ENCODE measurements at places on chromosomes 11 and 22.
A peak's percentile ranks its signal among the peaks of the same experiment; 100 is the strongest.

DNA sequence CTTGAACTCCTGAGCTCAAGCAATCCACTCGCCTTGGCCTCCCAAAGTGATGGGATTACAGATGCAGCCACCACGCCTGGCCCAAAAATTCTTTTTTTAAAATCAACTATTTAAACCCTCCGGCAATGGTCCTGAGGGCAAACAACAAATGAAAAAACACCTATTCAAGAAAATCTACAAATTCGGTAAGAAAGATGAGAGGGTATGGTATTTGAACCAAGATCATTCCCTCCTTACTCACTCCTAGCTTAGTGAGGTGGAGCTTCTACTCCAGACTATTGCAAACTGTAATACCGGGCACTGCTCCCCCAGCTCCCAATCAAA is 2.1 kb downstream of the NF2 start:
- DNase-seq = no peak

DNA sequence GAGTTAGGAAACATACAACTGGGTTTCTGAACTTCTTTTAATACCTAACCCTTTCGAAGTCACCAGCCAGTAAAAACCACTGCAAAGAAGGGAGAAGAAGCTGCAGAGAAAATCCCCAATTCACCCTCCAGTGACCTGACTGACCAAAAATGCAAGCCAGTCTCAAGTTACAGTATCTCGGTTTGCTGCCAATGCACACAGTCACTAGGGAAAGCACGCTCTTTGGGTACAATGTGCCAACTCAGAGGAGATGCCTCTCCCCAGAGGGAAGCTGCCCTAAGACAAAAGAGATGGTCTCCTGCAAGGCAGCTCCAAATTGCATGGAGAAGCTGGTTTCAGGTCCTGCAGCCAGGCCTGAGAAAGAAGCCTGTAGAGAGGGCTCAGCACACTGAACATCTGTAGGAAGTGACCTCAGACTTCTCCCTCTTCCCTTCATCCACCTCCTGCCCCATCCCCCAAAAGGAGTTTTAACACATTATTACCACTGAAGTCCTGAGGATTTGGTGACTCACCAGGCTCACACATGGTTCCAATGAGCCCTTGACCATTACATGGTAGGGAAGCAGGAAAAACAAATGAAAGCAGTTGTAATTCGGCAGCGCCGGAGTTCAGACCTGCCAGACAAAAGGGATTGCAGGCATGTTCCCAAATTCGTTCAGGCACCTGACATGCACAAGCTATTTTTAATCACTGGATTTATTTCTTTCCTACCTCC is 90.1 kb downstream of the ETS1 start:
- DNase-seq = peak; percentile 92

DNA sequence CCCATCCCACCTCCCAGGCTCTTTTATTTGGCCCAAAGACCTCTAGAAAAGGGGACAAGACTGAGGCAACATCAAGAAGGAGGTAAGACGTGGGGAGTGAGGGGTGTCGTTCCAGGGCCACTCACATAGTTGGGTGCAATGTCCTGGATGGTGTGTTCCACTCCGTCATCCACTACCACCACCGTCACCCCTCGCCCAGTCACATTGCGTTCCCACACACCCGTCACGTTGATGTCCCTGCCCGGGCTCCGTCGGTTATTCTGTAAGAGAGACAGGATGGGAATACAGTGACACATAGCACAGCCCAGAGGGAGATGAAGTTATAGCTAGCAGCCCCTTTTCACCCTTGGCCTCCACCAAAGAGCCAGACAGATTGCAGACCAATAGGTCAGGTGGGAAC is 3.8 kb downstream of the PCSK7 start:
- no peak for DNase-seq

DNA sequence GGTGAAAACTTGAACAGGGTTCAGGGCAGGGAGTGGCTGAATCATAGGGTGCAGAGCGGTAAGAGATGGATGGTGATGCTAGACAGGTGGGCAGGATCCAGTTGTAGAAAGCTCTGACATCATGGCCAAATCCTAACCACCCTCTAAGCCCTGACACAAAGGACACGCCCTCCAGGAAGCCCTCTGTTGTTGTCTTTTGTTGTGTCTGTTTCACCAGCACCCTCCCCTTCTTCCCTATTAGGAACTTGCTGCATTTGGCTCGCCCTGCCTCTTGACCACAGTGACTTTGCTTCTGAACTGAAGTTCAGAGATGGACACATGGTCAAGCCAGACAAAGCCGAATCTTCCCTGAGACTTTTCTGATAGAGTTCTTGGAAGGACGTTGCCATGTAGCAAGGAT is 14.2 kb upstream of the APOL6 start:
- no peak for DNase-seq

GRCh38 chr11:59053387-59053786 is 32.7 kb upstream of the GLYATL1B start:
- DNase-seq = peak; percentile 50

- DNase-seq = no peak
Observed at GRCh38 chr11:108663154-108663877, 1.6 kb upstream of the DDX10 start.

DNA sequence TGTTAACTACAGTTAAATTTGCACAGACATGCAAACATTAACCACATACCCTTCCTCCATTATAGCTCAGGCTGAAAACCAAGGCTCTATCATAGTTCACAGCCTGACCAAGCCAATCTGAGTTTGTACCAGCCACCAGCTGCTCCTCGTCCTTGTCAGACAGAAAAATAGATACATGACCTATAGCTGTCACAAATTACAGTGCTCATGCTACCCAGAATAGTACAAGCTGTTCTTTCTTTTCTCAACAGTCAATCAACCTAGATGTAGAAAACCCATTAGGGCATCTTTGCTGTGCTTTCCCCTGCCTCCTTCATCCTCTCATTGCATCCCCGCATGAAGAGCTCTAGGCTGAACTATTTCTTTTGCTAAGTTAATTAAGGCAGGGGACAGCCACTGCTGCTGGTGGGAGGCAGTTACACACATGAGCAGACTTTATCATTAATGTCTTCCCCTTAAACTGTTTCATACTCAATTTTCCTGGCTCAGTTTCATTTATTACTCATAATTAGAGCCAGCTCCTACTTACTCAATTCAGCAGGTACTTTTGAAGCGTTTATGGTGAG is 148.3 kb downstream of the TRPC6 start:
- DNase-seq = no peak

- no peak for DNase-seq
Observed at GRCh38 chr22:24937114-24937513, 9.4 kb downstream of the LHFPL7 start.

DNA sequence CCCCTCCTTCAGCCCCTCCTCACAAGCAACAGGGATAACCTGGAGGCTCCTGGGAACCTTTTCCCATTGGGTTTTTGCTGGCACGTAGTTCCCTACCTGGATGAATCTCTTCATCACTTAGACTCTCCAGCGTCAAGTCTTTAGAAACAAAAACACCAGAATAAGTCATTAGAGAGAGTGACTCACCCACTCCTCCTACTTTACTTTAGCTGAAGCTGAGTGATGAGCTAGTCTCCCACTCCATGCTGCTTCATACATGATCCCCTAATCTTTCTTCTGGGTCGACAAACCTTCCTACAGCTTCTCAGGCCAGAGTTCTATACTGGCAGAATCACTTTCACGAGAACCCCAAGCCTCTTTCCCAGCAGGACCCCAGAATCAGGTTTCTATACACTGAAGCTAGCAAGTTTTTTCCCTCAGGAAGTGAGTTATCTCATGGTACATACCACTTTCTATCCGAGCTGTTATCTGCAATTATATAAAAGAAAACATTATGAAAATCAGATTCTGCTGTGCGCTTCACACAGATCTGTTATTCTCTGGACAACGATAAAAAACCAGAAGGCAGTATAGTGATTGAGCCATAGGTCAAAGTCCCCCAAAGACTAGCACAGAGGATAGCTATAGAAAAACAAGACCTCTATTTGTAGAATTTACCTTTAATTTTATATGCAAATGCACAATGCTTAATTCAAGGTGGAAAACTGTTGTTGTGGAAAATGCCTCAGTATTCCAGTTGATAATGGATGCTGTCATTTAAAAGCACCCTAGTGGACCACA is 18.7 kb downstream of the DRICH1 start:
- DNase-seq = no peak

DNA sequence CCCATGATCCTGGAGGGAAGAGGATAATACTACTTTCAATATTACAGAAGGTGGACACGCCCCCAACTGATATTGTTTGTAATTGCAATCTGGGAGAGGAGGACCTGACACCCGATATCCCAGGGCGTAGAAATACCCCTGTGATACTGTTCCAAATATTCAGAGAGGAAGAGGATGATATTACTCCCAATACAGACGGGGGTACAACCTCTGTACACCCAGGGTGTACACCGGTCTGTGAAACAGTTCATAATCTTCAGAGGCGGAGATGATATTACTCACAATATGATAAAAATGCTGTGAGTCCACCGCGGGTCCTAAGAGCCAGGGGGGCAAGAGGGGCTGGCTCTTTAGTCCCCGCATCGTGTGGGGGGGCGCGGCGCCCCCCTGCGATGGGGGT is 57.2 kb upstream of the ALDH3B2 start:
- DNase-seq = no peak

- no peak for DNase-seq
Observed at GRCh38 chr11:72643547-72643946, 30.7 kb downstream of the PDE2A start.

DNA sequence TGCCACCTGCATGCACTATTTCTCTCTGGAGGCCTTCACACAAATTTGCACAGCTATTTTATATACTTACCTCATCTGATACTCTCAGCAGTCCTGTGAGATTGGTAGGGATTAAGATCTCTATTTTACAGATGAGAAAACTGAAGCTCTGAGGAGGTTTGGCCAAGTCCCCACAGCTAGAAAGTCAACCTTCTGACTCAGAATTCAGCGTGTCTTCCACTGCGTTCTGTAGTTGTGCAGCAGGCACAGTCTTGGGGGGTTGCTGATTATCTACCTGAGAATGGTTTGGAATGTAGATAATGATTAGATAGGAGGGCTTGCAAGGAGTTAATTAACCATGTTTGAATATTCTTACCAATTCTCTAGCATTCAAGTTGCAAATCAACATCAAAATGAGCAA is 2.5 kb upstream of the SORL1 start:
- DNase-seq = no peak

DNA sequence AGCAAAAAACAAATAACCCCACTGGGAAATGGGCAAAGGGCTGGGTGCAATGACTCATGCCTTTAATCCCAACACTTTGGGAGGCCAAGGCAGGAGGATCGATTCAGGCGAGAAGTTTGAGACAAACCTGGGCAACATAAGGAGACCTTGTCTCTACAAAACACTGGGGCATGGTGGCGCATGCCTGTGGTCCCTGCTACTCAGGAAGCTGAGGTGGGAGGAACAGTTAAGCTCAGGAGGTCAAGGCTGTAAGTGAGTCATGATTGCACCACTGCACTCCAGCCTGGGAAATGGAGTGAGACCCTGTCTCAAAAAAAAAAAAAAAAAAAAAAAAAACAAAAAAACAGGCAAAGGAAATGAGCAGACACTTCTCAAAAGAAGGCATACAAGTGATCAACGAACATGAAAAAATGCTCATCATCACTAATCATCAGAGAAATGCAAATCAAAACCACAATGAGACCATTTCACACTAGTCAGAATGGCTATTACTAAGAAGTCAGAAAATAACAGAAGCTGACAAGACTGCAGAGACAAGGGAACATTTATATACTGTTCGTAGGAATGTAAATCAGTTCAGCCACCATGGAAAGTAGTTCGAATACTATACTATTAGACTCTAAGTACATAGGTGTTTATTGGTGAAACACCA is 48.2 kb upstream of the SMCO4 start:
- no peak for DNase-seq

GRCh38 chr22:30655532-30655931 is 12.1 kb downstream of the DUSP18 start:
- DNase-seq = no peak

DNA sequence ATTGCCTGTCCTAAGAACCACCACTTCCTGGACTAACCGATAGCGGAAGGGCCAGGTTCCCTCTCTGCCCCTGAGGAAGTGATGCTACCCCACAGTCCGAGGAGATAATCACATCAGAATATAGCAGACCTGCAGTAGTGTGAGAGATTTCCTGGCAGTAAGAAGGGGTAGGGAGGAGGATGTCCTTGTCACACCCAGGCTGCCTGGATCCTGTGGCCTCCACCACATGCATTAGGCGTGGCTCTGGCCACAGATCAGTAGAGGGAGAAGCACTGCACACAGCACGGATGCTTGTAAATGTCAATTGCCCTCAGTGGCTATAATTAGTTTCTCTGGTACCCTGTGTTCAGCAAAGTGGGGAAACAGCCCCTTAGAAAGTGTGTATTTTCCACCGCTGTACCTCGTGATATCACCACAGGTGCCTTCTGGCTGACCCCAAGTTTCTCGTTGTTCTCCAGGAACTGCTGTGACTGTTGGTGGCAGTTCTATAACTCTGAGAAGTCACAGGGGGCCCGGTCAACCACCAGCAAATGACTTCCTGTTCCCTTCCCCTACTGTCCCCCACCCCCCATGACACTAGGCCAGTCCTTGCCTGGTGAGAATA is 61.8 kb downstream of the UBASH3B start:
- no peak for DNase-seq

DNA sequence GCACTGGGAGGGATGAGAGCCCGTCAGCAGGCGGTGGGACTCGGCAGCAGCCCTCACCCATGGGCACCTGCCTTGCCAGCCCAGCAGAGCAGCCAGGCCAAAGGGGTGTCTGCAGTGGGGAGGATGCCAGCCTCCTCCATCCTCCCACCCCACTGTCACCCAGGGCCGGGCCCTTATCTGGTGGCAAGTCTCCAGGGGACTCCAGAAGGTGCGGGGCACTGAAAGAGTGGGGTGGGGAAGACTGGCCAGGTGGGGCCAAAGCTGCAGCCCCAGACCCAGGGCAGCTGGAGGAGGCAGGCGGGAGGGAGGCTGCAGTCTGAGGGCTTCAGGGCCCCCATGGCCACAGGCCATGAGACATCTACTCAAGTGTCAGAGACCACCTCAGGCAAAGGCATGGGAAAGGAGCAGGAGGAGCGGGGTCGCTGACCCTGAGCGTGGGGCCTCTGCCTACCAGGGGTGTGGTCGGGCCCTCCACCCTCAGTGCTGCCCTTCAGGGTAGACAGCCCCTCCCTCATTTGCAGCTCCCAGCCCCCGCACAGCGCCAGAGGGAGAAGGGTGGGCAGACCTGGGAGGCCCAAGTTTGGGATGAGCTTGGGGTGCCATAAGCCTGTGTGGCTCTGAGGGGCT is 3.5 kb downstream of the DGCR6L start:
- DNase-seq = no peak

All from right hindlimb (tissue), 1 donor.